COR-L47 (cell line): ENCODE measurements at places on chromosomes 3 and 15.

DNA sequence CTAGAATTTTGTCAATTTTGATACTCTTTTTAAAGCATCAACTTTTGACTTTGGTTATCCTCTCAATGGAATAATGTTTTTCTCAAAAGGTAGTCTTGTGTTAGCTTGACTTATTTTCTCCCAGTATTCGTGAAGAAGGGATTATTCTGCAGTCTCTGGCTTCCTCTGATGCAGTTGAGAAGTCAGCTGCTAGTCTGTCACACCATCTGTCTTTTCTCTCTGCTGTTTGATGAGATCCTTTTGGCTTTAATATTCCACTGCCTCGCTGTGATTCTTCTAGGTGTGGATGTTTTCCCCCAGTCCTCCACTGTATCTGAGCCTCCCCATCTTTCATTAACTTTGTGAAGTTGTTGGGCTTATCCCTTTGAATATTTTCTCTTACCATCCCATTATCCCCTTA is 141.0 kb downstream of the WDR72 start:
- DNase-seq = no peak

GRCh38 chr15:26662283-26662682 is 110.6 kb downstream of the GABRB3 start:
- peak; percentile 53 for DNase-seq

DNA sequence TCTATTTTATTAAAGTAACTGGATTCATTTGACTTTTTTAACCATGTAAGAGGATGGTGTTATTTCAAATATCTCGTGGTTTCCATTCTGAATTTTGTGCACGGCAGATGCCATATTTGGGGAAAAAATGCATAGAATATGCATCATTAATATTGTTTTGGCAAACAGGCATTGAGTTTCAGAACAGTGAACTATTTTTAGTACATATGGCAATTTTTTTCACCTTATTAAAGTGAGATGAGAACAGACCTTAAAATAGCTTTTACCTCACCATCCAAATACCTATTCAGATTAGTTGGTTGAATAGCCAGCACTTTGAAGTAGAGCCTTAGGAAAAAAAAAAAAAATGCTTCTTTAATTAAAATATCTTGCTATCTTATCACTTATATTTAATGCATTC is 117.3 kb upstream of the FLNB start:
- no peak for DNase-seq

DNA sequence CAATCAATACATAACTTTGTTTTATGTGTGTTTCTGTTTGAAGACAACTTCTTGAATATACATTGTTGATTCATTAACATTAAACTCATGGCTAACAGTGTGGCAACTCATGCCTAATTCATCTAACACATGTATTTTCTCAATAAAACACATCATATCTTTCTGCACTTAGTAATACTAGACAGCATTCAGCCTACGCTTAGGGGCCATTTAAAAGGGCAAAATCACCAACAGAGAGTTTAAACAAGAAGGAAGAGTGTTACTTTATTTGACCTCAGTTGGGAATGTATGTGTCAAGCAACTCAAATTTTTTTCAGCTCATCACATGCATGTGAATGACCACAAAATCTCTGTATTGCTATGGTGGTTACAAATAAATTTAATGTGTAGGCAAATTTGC is 128.8 kb upstream of the AADACL2 start:
- DNase-seq = no peak

DNA sequence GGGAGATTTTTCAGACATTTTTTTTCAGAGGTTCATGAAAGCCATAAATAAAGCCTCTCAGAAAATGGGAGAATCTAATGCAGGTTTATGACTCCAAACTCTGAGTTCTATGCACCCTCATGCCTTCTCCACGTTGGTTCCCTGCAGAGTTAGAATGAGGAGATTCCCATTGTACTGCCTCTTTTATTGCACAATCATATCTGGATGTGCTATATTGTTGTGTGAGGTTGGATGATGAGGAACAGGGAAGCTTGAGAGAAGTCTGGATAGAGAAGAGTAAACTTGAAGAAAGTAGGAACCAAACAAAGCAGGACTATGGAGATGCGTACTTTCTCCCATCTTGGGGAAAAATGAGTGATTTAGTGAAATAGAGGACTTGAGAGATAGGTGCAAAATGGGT is 178.8 kb downstream of the PDCD6IP start:
- DNase-seq = no peak

GRCh38 chr15:25665913-25666312 is 197.2 kb downstream of the ATP10A start:
- no peak for DNase-seq

GRCh38 chr15:36591536-36592411 is 12.3 kb downstream of the CDIN1 start:
- no peak for DNase-seq

DNA sequence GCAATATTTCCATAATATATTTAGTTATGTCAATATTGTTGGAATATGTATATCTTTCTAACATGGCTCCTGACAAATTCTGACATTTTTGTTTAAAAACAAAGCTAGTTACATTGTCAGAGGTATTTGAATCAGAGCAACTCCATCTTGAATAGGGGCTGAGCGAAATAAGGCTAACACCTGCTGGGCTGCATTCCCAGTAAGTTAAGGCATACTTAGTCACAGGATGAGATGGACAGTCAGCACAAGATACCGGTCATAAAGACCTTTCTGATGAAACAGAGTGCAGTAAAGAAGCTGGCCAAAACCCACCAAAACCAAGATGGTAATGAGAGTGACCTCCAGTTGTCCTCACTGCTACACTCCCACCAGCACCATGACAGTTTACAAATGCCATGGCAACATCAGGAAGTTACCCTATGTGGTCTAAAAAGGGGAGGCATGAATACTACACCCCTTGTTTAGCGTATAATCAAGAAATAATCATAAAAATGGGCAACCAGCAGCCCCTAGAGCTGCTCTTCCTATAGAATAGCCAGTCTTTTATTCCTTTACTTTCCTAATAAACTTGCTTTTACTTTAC is 30.4 kb downstream of the RPL22L1 start:
- DNase-seq = no peak

GRCh38 chr3:194407423-194407822 is 8.4 kb upstream of the GP5 start:
- no peak for DNase-seq

GRCh38 chr3:67774676-67775075 is 120.3 kb upstream of the SUCLG2 start:
- no peak for DNase-seq

- DNase-seq = no peak
Observed at GRCh38 chr3:112364291-112364690, 31.3 kb downstream of the CD200 start.

DNA sequence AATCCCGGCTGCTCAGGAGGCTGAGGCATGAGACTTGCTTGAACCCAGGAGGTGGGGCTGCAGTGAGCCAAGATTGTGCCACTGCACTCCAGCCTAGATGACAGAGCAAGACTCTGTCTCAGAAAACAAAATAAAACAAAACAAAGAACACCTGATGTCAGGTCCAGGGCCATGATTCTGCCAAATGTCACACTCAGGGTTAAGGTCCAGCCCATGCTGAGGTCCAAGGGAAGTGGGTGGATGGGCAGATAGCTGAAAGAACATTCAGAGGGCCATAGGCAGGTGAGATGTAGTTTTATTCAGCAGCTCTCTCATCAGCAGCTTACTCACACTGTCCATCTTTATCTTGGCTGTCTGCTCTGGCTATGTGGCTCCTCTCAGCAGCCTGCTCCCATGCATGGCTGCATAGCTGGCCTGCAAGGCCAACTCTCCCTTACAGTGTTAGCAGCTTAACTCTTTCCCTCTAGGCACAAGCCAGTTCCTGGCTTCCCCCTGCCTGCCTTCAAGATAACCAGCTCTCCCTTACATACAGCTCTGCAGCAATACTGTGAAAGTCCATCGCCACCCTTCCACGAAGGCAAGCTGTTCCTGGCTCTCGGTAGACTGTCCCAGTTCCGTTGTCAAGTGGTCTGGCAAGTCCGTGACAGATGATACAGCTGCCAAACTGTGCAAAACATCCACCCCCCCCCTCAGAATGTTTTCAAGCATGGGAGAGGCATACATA is 62.4 kb upstream of the SIAH2 start:
- DNase-seq = no peak

GRCh38 chr3:99503350-99503749 is 135.0 kb upstream of the COL8A1 start:
- no peak for DNase-seq
